ENCODE measurements at places on chromosomes 12 and 14. TPM values are rescaled to one million over a fixed set of nuclear protein-coding genes. Genes with fewer than 3 reads are reported as not detected.
A peak's percentile ranks its signal among the peaks of the same experiment; 100 is the strongest.

GRCh38 chr12:2239381-2239871, 186.6 kb downstream of the CACNA1C start:
- no peak for DNase-seq

DNA sequence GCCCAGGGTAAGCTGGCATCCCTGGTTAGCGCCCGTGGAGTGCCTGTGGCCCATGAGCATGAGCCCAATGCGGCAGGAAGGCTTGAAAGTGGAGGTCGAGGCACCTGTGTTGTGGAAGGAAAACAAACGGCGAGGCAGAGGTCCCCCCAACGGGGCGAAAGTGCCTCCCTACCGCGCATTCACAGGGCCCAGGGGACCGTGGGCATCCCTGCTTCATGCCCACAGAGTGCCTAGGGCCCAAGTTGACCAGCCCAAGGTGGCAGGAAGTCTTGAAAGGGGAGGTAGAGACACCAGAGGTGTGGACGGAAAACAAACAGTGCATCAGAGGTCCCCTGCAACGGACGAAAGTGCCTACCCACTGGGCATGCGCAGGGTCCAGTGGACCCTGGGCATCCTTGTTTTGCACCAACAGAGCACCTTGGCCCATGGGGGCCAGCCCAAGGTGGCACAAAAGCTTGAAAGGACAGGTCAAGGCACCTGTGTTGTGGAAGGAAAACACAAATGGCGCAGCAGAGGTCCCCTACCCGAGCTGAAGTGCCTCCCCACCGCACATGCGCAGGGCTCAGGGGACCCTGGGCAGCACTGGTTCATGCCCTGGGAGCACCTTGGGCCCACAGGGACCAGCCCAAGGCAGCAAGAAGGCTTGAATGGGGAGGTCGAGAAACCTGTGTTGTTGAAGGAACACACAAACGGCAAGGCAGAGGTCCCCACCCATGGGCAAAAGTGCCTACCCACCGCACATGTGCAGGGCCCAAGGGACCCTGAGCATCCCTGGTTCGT, 377.5 kb downstream of the ALG10 start:
- peak; percentile 30 for DNase-seq

CCDC177 gene
- not detected for polyA plus RNA-seq

PTPRO gene
- 0.19 TPM for polyA plus RNA-seq

DNA sequence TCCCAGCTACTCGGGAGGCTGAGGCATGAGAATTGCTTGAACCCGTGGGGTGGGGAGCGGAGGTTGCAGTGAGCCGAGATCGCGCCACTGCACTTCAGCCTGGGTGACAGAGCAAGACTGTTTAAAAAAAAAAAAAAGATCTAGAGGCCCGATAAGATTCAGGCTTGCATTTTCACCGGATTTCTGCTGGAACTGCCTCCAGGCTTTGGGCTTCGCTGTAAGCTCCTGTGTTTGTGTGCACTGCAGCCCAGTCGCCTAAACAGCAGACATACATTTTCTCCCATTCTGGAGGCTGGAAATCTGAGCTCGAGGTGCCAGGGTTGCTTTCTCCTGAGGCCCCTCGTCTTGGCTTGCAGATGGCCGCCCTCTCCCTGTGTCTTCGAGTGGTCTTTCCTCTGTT, 12.2 kb downstream of the BRI3BP start:
- DNase-seq, result no peak

STON2 gene
- polyA plus RNA-seq, result 1.7 TPM

TBX5 gene
- 0.02 TPM for polyA plus RNA-seq

KERA gene
- not detected for polyA plus RNA-seq

DNA sequence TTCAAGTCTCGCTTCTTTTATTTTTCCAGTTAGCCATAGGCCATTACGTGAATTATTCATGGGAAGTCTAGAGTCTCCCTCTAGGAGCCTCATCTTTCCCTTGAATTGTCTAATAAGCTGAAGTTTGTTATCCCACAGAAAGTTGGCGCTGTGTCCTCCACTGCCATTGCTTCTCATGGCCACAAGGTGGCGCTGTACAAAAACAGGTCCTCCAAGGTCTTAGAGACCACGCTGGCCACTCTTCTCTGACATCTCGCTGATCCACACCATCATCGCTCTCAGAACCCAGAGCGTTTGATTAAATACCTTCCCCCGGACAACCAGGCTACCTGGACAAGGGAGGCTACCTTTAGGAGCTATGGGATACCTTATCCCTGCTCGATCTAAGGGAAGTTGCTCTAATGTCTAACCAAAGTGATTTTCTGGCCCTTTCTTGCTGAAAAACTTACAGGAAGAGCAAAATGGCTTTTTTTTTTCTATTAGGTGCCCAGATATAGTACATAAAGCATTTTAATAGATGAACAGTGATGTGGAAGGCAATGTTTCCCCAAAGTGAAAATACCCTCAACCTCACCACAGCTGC, 110.0 kb downstream of the CCDC60 start:
- no peak for DNase-seq

CLEC1B gene
- polyA plus RNA-seq, result 0.02 TPM

PKP2 gene
- polyA plus RNA-seq, result 11.3 TPM

Data from pancreas (tissue), 10 donors.